ENCODE measurements at places on chromosomes 1 and 21.

- DNase-seq = no peak
Observed at GRCh38 chr1:234726359-234726943, 116.5 kb upstream of the IRF2BP2 start.

- DNase-seq = no peak
Observed at GRCh38 chr1:172954476-172955150, 96.1 kb downstream of the TNFSF18 start.

DNA sequence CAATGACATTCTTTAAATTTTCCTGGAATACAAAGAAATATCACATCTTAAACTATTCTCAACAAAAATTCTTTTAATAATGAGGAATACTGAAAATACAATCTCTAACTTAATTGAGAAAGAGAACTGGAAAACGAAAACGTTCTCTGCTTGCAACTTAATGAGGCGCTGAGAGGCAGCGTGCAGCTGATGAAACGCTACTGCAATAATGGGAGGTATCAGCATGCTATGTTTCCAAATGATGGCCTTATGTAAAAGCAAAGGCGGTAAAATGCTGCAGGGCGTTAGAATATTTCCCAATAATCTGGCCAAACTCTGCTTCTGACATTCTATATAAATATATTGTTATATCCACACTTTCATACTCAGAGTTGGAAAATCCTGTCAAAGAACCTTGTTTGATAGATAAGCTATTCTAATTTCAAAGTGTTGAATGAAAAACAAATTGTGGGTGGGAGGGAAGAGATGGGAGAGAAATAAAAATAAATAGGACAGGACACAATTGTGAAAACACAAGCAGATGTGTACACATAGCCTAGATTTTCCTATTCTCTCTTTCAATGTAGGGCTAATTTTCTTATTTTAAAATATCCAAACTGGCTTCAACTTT lies 70.9 kb downstream of the APP start:
- DNase-seq = peak; percentile 77

DNA sequence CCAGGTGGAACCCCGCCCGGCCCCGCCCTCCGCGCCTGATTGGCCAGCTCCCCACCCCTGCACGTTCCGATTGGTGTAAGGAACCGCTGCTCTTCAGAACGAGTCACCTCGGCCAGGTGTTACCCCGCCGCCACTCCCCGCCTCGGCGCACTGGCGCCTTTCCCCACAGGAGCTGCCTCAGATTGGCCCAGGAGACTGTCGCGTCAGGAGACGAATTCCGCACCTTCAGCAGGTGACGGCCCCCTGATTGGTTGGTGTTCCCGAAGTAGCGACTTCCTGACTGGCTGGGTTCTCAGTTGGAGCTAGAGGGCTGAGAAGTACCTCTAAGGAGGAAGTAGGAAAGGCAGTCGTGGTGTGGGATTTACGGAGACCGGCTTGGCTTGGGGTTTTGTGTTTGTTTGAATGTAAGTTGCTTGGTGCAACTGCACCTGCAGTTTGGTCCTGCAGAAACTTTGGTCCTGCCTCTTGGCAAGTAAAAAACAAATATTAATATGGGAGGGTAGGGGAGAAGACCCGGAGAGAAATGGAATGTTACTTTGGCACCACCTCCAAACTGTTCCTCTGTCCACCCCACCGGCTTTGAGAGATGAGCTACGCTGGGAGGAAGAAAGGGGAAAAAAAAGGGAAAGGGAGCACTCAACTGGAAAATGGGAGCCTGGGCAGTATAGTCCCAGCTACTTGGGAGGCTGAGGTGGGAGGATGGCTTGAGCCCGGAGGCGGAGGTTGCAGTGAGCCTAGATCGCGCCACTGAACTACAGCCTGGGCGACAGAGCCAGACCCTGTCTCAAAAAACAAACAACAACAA lies 415 bp upstream of the F11R start:
- DNase-seq = peak; percentile 80

GRCh38 chr1:147080671-147081394 lies 91.4 kb downstream of the PRKAB2 start:
- DNase-seq = no peak

DNA sequence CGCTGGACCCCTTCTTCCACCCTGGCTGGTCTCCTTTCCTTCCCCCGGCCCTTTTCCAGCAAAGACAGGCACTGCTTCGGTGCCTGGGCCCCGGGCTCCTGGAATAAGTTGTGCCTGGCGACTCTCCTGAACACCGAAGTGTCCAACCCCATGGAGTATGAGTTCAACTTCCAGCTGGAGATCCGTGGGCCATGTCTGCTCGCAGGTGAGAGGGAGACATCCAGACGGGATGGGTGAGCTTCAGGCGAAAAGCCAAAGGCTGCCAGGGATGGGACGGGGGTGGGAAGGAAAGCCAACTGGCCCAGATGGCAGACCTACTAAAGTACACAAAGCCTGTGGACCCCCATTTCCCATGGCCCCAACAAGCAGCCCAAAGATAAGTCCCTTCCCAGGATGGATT lies 26.8 kb downstream of the VWA5B1 start:
- no peak for DNase-seq

- DNase-seq = no peak
Observed at GRCh38 chr1:101325144-101325543, 88.3 kb downstream of the S1PR1 start.

- no peak for DNase-seq
Observed at GRCh38 chr1:14926229-14926628, 227.3 kb upstream of the TMEM51 start.

DNA sequence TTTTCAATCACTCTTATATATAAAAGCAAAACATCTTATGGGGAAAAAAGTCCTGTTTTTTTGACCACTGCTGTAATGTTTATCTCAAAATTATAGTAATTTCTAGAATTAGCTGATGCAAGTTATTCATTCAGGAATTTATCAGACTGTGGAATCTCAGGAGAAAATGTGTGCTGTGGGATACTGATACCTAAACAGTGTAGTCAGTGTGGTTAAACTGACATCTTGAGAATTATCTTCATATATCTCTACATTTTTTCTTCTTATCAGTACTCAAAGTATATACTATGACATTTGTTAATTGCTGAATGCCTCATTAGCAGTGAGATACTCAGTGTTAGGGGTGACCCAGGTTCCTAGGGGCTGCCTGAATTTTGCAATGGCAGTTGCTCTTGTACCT lies 839.3 kb downstream of the KCNT2 start:
- DNase-seq = no peak

GRCh38 chr1:210855440-210855839 lies 278.5 kb downstream of the KCNH1 start:
- DNase-seq = no peak

DNA sequence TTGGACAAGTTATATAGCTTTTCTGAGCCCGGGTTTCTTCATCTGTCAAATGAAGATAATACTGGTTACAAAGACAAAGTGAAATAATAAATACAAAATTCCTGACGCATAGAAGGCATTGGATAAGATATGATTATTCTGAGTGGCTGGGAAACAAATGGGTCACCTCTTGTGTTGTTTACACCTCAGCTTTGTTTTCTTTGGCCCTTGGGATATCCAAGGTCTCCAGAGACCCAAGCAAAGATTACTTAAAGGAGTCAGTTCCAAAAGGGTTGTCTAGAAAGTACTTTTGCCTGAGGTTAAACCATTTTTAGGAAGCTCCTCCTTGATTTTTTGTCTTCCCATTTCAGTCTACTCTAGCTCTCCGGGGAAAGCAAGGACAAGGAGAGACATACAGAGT lies 9.7 kb downstream of the KHDRBS1 start:
- no peak for DNase-seq

DNA sequence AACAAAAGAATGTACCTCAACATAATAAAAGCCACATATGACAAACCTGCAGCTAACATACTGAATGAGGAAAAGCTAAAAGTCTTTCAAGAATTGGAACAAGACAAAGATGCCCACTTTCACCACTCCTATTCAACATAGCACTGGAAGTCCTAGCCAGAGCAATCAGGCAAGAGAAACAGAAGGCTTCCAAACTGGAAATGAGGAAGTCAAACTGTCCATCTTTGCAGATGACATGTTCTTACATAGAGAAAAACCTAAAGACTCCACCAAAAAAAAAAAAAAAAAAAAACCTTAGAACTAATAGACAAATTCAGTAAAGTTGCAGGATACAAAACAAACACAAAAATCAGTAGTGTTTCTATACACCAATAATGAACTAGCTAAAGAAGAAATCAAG lies 20.2 kb downstream of the NSL1 start:
- DNase-seq = no peak

DNA sequence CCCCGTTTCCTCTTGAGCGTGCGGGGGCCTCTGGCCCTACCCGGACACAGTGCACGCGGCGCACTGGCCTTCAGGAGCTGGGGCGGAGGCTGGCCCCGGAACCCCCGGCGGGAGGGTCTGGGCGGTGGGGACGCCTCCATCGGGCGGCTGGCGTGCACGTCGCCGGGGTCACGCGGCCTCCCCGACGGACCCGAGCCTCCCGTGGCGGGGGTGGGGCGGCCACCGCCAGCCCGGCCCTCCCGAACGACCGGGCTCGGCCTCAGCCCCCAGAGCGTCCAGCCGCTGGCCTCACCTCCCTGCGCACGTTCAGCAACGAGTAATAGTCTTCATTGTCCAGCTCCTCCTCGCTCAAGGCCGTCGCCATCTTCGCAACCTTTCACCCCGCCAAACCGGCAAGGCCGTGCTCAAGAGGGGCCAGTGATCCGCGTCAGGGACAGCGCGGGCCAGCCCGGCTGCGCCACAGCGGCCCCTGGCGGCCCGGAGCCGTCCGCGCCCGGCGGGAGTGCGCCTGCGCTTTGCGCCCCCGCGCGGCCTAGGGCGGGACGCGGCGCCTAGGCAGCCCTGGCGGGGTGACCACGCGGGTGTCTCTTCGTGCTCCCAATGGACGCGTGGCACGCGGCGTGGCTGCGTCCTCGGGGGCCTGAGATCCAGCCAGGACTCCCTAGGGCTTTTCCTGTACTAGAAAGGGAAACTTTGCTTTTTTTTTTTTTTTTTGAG lies at the start of gene DNAJC11:
Gene DNAJC11, minus strand, starts transcription at position 380 of the 717 bp plus-strand sequence. Its CDS starts 16 bp downstream, at position 364.
- DNase-seq = peak; percentile 87

- DNase-seq = peak; percentile 13
Observed at GRCh38 chr1:71882226-71882625, 400.1 kb downstream of the NEGR1 start.

GRCh38 chr21:17427157-17427556 lies 85.7 kb upstream of the CXADR start:
- DNase-seq = no peak

- DNase-seq = no peak
Observed at GRCh38 chr1:48470481-48470855, 1.5 kb downstream of the SPATA6 start.

GRCh38 chr1:115286431-115287205 lies 51.4 kb downstream of the NGF start:
- DNase-seq = no peak

- DNase-seq = no peak
Observed at GRCh38 chr1:43673261-43673660, 23.3 kb downstream of the KDM4A start.

GRCh38 chr1:12757836-12758235 lies 11.8 kb downstream of the CFAP107 start:
- no peak for DNase-seq

- DNase-seq = no peak
Observed at GRCh38 chr1:25515033-25515432, 28.4 kb upstream of the LDLRAP1 start.

DNA sequence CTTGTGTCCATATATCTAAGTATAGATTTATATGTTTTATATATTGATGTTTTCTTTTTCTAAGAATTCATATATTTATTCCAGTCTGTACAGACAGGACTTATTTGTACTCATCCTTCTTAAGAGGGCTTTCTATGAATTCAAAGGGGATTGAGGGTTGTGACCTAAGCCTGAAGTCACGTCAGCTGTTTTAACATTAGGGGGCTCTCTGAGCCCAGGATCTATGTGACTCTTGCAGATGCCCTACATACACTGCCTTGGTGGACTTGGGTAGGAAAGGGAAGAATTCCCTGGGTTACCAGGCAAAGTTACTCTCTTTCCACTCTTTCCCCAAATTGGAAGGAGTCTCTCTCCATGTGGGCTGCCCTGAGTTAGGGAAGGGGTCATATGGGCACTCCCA lies 283.8 kb upstream of the DAB1 start:
- no peak for DNase-seq

DNA sequence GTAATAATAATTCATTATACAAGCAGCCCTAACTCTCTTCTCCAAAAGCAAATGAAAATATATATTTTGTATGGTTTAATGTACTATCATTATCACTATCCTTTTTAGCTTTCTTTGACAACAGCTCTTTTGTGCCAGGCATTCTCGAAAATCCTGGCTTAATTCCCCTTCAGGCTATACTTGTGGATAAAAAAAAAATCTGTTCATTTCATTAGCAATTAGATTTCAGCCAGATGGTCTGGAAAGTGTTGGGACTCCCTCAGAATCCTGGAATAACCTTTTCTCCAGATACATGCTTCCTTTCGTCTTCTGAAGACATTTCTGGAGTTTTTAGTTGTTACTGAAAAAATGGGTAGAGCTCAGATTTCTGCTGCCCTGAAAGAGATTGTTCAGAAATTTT lies 83.4 kb upstream of the PLPPR4 start:
- no peak for DNase-seq

DNA sequence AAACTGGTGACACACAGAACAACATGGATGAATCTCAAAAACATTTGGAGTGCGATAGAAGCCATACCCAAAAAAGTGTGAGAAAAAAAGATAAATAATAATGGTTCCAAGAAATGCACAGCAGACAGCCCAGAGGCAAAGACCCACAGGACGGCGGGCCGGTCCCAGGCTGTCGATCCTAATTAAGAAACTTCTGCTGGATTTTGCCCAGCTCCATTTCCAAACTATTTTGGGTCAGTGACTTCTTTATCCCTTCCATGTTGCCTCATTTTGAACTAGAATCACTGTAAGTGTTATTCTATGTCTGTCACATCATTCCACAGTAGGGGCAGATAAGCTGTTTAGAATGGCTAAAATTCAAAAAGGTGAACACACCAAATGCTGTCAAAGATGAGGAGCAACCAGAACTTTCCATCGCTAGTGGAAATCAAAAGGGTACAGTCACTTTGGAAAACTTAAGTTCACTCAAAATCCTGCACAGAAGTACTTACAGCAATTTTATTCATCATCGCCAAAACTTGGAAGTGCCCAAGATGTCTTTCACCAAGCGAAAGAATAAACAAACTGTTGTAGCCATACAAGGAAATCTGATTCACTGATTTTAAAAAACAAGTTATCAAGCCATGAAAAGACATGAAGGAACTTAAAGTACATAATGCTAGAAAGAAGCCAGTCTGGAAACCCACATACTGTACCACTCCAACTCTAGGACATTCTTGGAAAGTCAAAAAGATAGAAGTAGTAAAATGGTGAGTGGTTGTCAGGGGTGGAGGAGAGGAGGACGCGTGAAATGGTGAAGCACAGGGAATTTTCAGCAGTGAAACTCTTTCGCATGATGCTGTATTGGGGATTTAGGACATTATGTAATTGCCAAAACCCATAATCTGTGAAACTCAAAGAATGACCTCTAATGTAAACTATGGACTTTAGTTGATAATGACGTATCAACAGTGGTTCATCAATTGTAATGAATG lies 7.5 kb downstream of the NBPF1 start:
- no peak for DNase-seq

GRCh38 chr1:167330601-167331293 lies 110.1 kb downstream of the POU2F1 start:
- DNase-seq = no peak

Data from HL-60 (cell line).